ENCODE measurements at places on chromosomes 3 and 15. TPM values are rescaled to one million over a fixed set of nuclear protein-coding genes. Genes with fewer than 3 reads are reported as not detected.

- DNase-seq, result no peak
Measured at GRCh38 chr3:197224034-197224444, 74.4 kb downstream of the DLG1 start.

The CIB2 gene
- 11.4 TPM for total RNA-seq

The DISP2 gene
- total RNA-seq, result 0.63 TPM

DNA sequence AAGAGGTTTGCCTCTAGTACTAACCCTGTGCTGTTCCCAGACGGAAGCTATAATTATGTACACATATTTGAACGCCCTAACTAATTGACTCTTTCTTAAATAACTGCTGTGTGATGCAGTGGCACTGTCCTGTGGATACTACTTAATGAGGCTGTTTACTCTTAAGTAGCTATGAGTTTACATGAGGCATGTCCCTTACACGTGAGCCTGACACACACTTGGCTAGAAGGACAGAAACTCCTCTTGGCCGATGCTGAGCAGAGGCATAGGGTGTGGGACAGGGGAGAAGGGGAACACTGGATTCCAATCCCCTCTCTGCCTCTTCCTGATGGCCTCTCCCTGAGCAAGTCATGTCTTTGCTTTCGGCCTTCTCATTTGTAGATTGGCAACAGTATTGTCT, 21.9 kb downstream of the EHD4 start:
- no peak for DNase-seq

The GOLGA8K gene
- 0.53 TPM for total RNA-seq

DNA sequence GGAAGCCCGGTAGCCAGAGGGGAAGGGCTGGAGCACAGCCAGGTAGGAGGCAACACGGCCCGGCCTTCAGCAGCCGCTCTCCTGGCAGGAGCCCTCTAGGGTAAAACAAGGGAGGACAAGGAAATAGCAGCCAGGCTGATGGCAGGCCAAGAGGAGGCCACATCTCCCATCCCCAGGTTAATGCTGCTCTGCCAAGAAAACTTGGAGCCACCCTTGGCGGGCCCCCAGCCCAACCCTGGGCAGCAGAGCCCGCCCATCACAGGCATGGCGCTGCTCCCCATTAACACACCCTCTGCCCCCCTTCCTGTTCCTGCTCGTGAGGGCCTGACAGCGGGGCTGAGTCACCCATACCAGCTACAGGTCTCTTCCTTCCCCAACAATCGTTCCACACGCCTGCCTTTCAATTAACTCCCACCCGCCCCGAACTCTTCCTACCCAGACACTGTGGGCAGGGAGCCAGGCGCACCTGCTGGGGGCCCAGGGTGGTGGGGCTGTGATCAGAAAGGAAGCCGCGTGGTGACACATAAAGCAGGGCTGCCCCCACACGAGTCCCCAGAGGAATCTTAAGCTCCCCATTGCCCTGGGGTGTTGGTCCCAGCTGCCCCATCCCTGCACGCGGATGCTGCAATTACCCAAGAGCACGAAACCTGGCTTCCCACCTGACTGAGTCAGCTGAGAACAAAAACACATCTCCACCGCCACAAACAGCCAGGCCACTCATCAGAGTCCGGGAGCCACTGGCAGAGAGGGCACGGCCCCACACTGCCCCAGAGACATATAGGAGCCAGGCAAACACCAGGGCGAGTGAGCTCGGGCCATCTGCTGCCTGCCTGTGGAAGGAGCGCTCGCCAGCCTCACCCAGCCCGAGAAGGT, at the start of gene C15orf62:
TSS of gene C15orf62 (plus strand) at position 707 of the 873 bp plus-strand sequence. CDS start 516 bp downstream, outside the sequence.
- no peak for DNase-seq

The PLA2G4E gene
- not detected for total RNA-seq

GRCh38 chr3:187740421-187741399, 4.6 kb downstream of the BCL6 start:
- no peak for DNase-seq

DNA sequence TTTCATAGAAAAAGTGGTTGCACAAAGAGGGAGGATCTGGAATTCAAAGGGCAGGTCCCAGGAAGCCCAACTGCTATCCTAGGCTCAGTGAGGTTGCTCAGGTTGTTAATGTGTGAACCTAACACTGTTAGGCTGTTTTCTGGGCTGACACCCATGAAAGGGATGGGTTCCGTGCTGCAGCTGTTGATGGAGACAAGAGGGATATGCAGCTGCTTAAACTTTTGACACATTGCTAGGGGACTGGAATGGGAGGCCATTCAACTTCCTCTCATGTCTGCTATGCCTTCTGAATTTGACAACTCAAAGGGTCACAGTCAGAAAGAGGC, 198.0 kb upstream of the NR2E3 start:
- no peak for DNase-seq

The LDHAL6B gene
- total RNA-seq, result not detected

The FAH gene
- 8.1 TPM for total RNA-seq

DNA sequence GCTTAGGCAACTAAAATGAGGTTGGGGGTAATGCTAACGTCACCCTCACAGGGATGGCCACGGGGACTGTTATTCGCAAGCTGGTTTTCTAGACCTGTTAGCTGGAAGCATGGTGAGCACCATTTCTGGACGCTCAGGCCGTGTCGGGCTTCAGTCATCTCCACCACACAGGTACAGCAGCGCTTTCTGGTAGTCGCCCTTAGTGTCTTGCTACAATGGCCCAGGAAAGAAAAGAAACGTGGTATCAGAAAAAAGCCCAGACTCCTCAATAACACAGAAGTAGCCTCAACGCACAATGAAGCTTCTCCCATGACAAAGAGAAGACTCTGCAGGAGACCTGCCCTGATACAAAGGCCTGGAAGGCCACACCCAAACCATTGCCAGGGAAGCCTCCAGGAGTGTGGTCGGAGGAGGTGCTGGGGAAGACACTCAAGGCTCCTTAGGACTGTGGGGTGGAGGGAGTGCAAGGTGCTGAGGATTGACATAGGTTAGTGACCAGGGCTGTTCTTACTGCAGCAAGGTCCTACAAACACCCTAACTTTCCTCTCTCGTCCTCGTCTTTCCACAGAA, 50.2 kb downstream of the ANXA2 start:
- DNase-seq, result no peak

GRCh38 chr3:129579991-129580390, 26.5 kb downstream of the PLXND1 start:
- no peak for DNase-seq

The ZBTB38 gene
- 124 TPM for total RNA-seq

DNA sequence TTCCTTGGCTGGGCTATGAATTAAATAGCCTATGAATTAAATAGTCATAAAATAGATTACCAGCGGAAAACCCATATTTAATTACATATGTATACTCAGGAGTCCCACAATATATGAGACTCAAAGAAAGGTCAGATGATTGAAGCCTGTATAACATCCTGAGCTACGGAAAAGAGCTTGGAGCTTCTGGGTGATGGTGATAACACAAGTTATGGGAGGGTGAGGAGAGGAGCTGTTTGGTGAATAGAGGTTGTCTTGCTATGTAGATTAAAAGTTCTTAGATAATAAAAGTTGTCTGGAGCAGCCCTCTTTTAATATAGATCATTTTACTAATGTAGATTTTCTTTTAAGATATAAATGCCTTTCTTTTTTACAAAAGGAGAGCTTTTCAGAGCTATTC, 1.8 kb downstream of the PML start:
- DNase-seq, result no peak

The C3orf20 gene
- 0.26 TPM for total RNA-seq

The GOLGA8J gene
- total RNA-seq, result not detected

The C3orf85 gene
- total RNA-seq, result not detected

The CCDC39 gene
- total RNA-seq, result not detected

The QTRT2 gene
- 37.5 TPM for total RNA-seq

GRCh38 chr15:55434989-55435825, 26.9 kb downstream of the PIERCE2 start:
- no peak for DNase-seq

DNA sequence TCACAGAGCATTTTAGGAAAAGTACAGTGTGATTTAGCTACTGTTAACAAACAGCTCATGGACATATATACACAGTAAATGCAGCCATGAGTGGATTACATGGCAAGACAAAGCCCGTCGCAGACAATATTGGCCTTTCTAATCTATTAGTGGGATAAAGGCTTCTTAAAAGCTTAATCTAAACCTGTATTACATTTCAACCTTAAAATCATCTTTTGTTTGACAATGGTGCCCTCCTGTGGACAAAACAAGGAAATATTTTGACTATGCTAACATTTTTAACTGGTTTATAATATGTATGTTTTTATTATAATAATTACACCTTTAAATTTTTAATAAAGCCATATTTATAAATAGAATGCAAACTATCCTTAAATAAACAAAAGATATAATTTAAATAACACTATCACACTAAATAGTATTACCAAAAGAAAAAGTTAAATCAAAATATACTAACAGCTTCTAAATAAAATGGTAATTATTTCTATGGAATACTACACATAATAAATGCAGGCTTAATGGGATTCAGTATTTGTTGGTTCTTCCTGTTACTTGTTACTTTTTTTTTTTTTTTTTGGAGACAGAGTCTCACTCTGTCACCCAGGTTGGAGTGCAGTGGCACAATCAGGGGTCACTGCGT, 38.6 kb downstream of the TAFA4 start:
- DNase-seq, result peak; percentile 26

DNA sequence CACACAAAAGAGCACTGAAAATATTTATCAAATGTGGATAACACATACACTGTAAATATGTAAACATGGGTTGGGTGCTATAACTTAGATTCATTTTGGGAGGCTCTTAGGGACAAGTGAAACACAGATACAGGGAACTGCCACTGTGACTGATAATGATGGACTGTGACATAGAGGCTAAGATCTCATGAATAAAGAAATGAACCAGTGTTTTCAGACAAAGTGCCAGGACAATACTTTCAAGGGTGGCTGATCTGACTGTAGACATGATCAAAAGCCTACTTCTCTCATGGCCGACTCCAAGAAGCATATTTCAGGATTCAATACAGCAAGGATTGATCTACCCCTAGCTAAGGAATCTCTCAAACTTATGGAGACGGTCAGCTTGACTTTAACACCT, 353.8 kb downstream of the FGF12 start:
- no peak for DNase-seq

GRCh38 chr3:119731560-119732343, 28.9 kb downstream of the CFAP91 start:
- DNase-seq, result no peak

DNA sequence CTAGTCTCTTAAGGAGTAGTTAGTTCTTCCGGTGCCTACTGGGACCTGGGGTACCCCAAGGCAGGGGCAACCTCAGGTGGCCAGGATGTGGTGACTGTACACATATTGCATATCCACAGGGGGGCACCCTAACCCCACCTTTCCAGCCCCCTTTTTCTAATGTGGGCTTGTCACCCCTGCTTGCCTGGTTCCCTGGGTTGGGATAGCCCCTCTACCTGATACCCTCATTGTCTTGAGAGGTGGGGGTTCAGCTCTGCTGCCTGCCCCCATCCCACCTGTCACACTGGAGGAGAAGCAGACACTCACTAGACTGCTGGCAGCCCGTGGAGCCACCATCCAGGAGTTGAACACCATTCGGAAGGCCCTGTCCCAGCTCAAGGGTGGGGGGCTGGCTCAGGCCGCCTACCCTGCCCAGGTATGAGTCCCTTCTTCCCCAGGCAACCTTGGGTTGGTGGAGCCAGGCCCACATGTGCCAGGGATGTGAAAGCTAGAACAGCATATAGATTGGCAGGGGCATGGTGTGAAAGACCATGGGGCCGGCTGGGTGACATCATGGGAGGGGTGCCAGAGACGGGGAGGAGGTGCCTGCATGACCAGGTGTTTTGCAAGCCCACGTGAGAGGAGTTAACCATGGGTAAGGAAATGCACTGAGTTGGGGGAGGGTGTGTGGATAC, 4.0 kb downstream of the GLYCTK start:
- DNase-seq, result no peak

DNA sequence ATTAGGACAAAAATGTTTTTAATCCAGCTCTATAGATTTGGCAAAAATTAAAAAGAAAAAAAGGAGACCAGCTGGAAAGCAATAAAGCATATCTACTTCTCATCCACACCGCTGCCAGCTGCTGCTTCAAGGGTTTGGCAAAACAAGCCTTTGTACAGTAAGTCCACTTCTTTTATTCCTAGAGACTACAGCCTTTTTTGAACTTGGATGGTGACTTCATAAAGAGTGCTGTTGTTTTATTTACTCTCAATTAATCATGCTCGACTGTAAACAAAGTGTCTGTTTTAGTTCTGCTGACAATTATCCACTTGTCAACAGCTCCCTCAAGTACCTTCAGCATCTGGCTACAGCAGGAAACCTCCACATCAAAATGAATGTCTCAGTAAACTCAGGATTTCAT, 12.3 kb upstream of the FOXB1 start:
- DNase-seq, result no peak

The CLDN16 gene
- total RNA-seq, result 0.37 TPM

The GRK7 gene
- total RNA-seq, result 0.16 TPM

DNA sequence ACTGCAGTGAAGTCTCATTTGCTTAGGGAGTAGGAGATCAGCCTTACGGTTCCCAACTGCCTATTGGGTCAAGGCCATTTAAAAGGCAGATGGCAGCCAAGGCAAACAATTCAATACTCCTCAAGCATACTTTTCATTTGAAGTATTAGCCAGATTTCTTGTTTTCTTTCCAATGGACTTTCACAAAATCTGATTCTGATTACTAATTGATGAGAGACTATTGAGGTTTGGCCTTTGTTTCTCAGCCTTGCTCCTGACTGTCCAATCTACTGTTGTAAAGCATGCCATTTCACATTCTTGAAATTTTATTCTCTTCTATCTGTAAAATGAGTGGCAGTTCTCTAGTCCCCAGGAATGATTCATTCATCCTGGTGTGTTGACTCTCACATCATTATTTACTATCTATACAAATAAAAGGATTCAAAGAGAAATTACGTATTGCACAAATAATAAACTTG, 166.2 kb upstream of the TGFBR2 start:
- DNase-seq, result no peak

DNA sequence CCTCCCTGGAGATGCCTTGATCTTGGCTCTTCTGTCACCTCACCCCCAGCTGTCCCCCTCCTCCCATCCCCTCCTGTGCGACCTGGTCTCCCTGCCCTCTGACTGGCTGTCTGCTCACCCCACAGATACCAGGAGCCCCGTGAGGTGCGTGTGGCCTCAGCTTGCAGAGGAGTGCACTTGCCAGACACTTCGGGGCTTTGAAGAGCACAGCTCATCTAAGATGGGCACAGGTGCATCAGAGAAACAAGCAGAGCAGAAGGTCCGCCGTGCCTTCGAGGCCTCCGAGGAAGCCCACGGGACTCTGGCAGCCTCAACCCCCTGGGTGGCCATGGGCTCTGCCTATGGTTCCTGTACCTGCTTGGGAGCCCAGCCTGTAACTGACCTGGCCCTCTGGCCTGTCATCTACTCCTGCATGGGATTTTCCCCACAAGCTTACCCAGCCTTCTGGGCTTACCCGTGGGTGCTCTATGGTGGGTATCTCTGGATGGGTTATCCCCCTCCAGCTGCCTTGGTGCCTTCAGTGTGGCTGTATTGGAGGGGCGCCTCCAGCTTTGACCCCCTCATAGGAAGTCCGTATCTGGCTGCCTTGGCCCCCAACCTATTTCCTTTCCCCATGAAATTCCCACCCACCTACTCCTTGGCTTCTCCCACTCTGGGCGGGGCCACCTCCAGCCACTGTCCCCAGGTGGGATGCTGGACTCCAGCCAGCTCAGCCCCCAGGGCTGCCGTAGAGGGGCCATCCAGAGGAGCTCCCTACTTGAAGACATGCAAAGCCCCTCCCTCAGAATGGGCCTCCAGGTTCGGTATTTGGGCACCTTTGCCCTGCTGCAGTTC, 3.8 kb downstream of the PRR23E start:
- DNase-seq, result no peak

The FSTL1 gene
- total RNA-seq, result 1,313 TPM

- no peak for DNase-seq
Measured at GRCh38 chr3:134327594-134327975, 46.7 kb downstream of the AMOTL2 start.

- DNase-seq, result no peak
Measured at GRCh38 chr3:46285931-46286619, 43.8 kb downstream of the CCR3 start.

The BNIP2 gene
- 115 TPM for total RNA-seq

All from urinary bladder (tissue), 4 donors.